ENCODE measurements at places on chromosomes 1 and 21.

DNA sequence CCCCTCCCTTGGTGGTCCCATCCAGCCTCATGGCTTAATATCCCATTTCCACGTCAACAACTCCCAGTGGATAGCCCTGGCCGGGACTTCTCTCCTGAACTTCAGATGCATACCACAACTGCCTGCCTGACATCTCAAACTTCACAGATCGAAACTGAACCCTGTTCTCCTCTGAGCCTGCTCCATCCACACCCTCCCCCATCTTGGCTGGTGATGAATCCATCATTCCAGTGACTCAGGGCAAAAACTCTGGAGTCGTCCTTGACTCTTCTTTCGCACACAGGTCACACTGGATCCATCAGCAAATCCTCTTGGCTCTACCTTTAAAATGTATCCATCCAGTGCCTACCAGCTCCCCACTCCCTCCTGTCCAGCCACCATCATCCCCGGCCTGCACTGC is 3.9 kb downstream of the TAS1R2 start:
- H3K36me3 ChIP-seq = no peaks in the 10 kb centered on the region
- no peak overlapping the region for H3K4me3 ChIP-seq
- peaks cover 20% of the 10 kb centered on the region for H3K27me3 ChIP-seq
- no peaks in the 10 kb centered on the region for H3K4me1 ChIP-seq
- DNase-seq = no peak
- no peak overlapping the region for H3K27ac ChIP-seq

- no peak for DNase-seq
- H3K36me3 ChIP-seq = peaks cover 5% of the 10 kb centered on the region
- H3K27ac ChIP-seq = peak overlapping the region; percentile 37
- H3K4me3 ChIP-seq = peak overlapping the region; percentile 17
- H3K4me1 ChIP-seq = peaks cover 12% of the 10 kb centered on the region
Measured at GRCh38 chr1:41365320-41365633, 4.0 kb downstream of the FOXO6 start.

- no peak overlapping the region for H3K4me3 ChIP-seq
- H3K4me1 ChIP-seq = peaks cover 19% of the 10 kb centered on the region
- H3K27me3 ChIP-seq = no peaks in the 10 kb centered on the region
- peak overlapping the region; percentile 49 for H3K27ac ChIP-seq
Measured at GRCh38 chr1:244414543-244414942, 37.2 kb downstream of the ADSS2 start.

DNA sequence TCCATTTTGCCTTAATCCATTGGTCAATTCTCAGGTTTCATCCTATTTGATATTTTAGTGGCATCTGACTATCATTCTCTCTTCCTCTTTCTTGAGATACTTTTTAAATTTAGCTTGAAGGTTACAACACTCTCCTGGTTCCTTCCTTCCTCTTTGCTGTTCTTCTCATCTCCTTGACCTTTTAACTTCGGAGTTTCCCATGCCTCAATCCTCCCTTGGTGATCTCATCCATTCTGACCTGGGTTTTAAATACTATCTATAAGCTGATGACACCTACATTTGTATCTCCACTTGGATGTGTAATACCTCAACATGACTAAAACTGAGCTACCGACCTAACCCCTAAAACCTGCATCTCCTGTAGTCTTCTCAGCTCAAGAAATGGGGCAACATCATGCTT is 4.8 kb upstream of the ZNF687 start:
- no peak overlapping the region for H3K4me3 ChIP-seq
- no peak for DNase-seq
- peaks cover 14% of the 10 kb centered on the region for H3K27me3 ChIP-seq
- H3K4me1 ChIP-seq = peaks cover 7% of the 10 kb centered on the region
- peaks cover 13% of the 10 kb centered on the region for H3K36me3 ChIP-seq
- H3K27ac ChIP-seq = no peak overlapping the region

DNA sequence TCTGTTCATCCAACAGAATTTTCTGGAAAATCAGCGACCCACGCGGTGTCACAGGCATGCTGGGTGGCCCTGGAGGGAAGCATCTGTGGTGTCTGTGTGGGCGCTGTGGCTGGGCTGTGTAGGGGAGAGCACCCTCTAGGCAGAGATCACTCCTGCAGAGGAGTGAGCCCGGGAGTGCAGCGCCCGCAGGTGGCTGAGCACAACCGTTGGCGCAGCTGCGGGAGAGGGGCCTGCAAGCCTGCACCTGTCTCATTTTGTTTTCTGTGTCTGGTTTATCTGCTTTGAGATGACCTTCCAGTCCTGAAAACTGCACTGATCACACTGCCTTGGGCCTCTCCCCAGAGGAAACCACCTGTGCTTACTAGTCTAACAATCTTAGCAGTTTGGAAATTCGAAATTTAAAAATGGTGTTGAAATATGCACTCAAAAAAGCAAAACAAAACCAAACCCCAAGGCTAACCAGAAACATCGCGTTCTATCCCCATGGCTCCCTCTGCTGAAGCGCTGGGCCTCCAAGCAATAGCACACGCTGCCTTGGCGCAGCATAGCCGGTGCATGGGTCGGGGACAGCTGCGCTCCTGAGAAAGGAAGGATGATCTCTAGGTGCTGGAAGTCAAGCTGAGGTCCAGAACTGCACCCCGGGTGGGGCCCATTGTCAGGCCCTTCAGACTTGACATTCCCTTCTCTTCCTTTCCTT is 4.8 kb downstream of the FAM3B start:
- H3K36me3 ChIP-seq = no peaks in the 10 kb centered on the region
- H3K4me3 ChIP-seq = no peak overlapping the region
- H3K27me3 ChIP-seq = peaks cover 17% of the 10 kb centered on the region
- no peak overlapping the region for H3K27ac ChIP-seq
- no peak for DNase-seq
